Lower leg skin (tissue), 4 donors: ENCODE measurements at places on chromosomes 7 and 10.

GRCh38 chr10:58712982-58713381, 200.3 kb downstream of the BICC1 start:
- no peak for DNase-seq

GRCh38 chr10:100104300-100104699, 22.6 kb upstream of the CPN1 start:
- no peak for DNase-seq

DNA sequence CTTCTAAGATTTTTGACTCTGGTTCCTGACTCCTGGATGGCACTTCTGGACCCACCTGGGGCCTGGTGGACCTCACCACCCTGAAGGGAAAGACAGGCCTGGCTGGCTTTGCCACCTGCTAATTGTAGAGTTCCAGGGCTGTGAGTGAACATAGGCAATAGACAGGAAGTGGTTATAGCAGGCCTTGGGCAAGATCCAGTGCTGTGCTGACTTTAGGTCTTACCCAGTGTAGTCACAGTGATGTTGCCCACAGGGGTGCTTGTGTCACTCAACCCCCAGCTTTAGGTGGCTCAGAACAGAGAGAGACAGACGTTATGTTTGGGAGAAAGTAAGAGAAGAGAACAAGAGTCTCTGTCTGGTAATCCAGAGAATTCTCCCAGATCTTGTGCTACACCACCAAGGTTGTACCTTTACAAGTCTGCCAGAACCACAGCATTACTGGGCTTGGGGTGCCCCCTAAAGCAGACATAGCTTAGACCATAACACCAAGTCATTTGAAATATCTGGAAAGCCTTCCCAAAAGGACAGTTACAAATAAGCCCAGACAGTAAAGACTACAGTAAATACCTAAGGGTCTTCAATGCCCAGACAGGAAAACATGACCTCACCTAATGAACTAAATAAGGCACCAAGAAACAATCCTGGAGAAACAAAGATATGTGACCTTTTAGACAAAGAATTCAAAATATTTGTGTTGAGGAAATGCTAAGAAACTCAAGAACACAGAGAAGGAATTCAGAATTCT, 303.4 kb downstream of the PCLO start:
- no peak for DNase-seq

- DNase-seq = no peak
These were observed 5.4 kb downstream of the WDR86 start for GRCh38 chr7:151404216-151405011.
